Central memory CD8-positive, alpha-beta T cell (primary cell): ENCODE measurements at places on chromosomes 12 and 14.
A peak's percentile ranks its signal among the peaks of the same experiment; 100 is the strongest.

- DNase-seq, result no peak
These were observed 614.0 kb upstream of the FOXG1 start for GRCh38 chr14:28152453-28153044.

DNA sequence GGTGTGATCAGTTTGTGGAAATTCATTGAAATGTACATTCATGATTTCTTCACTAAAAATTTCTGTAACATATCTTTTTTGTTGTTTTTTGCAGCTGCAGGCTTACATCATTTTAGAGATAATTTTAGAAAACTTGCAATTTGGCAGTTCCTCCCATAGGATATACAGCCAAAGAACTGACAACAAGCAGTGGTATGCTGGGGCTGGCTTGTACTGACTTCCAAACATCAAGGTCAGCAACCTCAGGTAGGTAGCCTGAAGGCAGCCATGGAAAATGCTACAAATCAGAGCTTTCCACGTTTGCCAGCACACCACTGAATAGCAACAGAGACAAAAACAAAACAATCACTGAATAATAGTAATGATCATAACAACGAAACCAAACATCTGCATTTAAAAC, 21.2 kb downstream of the TRIM9 start:
- DNase-seq, result no peak

DNA sequence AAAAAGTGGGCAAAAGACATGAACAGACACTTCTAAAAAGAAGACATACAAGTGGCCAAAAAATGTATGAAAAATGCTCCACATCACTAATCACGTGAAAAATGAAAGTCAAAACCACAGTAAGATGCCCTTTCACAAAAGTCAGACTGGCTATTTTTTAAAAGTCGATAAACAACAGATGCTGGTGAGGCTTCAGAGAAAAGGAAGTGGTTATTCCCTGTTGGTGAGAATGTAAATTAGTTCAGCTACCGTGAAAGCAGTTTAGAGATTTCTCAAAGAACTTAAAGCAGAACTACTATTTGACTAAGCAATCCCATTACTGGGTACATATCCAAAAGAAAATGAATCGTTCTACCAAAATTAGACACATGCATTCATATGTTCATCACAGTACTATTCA, 237.0 kb downstream of the KIF21A start:
- no peak for DNase-seq

- no peak for DNase-seq
These were observed 405.9 kb downstream of the AACS start for GRCh38 chr12:125470838-125471783.

DNA sequence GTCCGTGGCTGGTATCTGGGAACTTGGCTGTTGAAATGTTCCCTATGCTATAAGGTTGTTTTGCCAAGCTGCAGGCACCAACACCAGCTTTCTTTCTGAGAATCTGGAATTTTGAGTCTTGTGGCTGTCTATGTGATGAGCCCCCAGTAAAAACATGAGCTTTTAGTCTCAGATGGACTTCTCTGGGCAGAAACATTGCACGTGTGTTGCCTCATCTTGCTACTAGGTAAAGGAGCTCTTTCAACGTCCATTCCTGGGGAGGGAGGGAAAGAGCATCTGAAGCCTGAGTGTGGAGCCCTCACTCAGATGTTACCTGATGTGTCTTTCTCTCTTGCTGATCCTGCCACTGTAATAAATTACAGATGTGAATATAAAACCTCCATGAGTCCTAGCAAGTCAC, 183.8 kb upstream of the LHX5 start:
- no peak for DNase-seq

DNA sequence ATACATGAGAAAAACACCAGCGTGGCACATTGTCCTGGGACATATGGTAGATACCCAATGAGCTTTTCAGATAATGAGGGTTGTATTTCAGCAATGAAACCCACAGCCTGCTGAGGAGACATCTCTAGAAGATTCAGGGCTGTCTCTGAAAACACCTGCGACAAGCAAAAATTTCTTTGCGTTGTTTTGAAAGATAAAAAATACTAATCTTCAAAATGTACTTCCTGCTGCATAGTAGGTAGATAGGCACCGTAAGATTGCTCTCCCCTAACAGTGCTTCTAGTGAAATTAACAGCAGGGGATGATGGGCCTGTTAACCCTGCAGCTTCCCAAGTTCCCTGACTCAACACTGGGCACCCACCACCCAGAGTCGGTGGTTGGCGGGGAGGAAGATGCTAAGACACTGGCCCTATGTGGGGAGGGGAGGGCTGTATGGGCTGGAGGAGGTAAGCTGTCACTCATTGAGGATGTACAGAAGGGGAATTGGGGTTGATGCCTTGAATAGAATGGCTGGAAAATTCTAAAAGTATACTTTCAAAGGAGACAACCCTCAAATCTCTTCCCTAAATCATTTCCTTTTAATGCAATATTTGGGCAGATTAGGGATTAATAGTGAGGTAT, 20.0 kb downstream of the ZFP36L1 start:
- no peak for DNase-seq

DNA sequence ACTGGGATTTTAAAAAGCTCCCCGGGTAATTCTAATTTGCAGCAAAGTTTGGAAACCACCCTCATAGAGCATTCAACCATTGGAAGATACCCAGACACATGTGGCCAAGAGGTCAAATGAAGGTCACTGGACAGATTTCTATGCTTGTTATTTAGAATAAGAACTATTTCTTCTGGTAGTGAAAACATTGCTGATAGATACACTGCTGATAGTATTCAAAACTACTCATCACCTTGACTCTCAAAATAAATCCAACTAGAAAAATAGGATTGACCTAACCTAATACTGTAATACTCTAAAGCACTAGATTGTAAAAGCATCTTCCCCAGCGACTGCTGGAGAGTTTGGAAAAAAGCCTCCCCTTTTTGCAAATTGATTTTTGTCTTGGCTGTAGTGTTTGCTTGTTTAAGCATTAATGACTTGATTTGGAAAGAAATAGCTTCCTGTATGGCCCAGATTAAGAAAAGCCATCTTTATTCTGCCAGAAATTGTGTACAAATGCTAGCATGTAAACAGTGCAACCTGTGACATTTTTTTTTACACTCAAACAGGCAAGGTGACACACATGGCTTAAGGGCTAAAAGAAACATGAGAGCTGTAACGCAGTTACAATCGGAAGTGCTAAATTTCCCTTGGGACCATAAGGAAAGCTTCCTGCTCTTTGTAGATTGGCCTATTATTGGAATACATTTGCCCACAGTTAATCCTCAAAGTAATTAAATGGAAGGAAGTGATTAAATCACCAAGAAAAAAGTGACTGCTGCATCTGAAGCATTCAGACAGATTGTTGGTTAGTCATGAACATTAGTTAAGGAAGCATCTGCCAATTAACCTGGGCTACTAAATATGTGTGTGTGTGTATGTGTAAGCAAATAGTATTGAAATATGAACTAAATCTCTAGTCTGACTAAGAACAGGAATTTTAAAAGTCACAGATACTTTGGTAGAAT, 356.5 kb upstream of the ATP2B1 start:
- DNase-seq, result no peak

GRCh38 chr12:105935106-105935505, 203.6 kb downstream of the NUAK1 start:
- no peak for DNase-seq

DNA sequence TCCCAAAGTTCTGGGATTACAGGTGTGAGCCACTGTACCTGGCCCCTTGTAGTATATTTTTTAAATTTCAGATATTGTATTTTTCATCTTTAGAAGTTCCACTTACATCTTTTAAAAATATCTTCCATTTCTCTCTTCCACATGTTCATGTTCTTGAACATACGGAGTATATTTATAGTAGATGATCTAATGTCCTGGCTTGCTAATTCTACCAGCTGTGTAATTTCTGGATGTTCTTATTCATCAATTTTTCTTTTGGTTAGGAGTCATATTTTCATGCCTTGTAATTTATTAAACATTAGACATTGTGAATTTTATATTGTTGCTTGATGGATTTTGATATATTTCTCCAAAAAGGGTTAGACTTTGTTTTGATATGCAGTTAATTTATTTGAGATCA, 30.8 kb downstream of the NTN4 start:
- no peak for DNase-seq

GRCh38 chr12:111773801-111774551, 7.2 kb downstream of the ALDH2 start:
- no peak for DNase-seq

DNA sequence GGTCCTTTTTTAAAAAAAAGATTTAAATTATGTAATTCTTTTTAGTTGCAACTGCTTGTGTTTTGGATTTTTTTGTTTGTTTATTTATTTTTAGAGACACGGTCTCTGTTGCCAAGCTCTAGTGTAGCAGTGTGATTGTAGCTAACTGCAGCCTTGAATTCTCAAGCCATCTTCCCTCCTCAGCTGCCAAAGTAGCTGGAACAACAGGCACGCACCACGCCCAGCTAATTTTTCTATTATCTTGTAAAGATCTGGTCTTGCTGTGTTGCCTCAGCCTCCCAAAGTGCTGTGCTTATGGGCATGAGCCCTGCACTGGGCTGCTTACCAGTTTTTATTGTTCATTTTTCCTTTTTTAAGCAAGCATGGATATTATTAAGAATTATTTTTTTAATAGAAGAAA, 10.6 kb upstream of the ART4 start:
- DNase-seq, result no peak

- DNase-seq, result no peak
These were observed 53.0 kb downstream of the PEX5 start for GRCh38 chr12:7242176-7243101.

GRCh38 chr12:126492181-126492580, 1426.9 kb downstream of the AACS start:
- no peak for DNase-seq

DNA sequence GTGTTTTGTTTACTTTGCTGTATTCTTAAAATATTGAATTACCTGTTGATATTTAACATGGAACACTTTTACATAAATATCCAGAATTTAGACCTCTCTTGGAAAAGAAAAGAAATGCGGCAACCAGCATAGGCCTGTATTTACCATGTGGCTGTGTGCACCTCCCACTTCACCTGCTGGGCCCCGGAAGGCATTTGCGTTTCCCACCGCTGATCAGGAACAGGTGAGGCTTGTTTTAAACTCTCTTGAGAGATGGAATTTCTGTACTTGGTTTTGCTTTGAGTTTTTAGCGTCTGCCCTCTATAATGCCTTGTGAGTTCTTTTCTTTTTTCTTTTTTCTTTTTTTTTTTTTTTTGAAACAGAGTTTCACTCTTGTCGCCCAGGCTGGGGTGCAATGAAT, 124.2 kb downstream of the GLT1D1 start:
- no peak for DNase-seq

GRCh38 chr12:95277139-95277538, 59.5 kb downstream of the VEZT start:
- DNase-seq, result no peak

DNA sequence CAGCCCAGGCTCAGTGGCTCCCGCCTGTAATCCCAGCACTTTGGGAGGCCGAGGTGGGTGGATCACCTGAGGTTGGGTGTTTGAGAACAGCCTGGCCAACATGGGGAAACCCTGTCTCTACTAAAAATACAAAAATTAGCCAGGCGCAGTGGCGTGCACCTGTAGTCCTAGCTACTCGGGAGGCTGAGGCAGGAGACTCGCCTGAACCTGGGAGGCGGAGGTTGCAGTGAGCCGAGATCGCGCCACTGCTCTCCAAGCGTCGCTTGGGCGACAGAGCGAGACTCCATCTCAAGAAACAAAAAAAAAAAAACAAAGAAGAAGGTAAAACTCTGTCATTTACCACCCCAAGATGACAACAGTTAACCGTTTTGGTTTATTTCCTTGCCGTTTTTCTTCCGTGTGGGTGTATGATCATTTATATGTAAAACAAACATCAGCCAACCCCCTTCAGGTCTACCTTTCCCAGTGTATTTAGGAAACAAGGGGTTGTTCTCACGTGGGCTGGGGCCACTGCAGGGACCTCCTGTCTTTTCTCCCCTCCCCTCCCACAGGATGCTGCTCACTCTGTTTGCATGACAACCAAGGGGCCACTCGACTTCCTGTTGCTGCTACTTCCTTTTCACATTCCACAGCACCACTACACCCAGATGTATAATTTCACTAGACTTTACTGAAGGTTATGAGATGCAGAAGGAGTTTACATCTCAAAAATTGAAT, 13.6 kb downstream of the TTC9 start:
- DNase-seq, result peak; percentile 32

- peak; percentile 28 for DNase-seq
These were observed 73.6 kb downstream of the TESC start for GRCh38 chr12:117025481-117026151.

GRCh38 chr14:54207476-54208462, 189.0 kb upstream of the CDKN3 start:
- DNase-seq, result no peak

GRCh38 chr12:109057376-109057775, 5.0 kb downstream of the USP30 start:
- no peak for DNase-seq

DNA sequence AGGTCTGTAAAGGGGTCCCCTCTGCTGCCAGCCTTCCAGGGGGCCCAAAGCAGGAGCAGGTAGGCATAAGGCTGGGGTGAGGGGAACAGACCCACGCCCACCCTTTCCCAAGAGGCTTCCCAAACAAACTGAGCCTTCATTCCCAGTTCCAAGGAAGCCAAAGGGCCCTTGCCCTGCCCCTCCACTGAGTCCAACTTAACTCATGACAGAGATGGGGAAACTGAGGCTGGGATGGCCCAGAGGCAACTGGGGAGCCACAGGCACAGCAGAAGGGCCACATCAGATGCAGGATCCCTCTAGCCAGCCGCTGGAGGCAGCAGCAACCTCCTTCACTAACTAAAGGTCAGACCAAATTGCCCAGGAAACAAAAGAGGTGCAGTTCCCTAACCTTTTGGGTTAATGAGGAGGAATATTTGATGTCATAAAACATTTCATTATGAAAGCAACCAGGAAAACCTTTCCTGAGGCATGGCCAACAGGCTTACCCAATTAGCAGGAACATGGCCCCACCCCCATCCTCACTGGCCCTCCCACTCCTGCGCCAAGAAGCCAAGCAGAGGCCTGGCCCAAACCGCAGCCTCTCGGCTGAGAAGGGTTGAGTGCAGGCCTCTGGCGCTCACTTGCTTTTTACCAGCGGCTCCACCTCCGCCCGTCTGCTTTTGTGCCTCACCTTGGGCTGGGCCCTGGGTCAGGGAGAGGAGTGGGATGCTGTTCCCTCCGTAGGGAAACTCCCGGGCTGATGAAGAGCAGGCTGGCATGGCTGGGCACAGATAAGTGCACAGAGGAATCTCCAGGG, 293.5 kb upstream of the RTL1 start:
- no peak for DNase-seq

GRCh38 chr12:32240162-32240561, 133.5 kb downstream of the BICD1 start:
- DNase-seq, result no peak

- no peak for DNase-seq
These were observed 46.4 kb upstream of the CRY1 start for GRCh38 chr12:107139787-107140186.

GRCh38 chr14:32633224-32633859, 304.2 kb downstream of the AKAP6 start:
- no peak for DNase-seq
